ENCODE measurements at places on chromosomes 4 and X. TPM values are rescaled to one million over a fixed set of nuclear protein-coding genes. Genes with fewer than 3 reads are reported as not detected.

KDR gene
- 44.1 TPM for total RNA-seq

GRIA3 gene
- 2.3 TPM for total RNA-seq

KIAA0232 gene
- 36.5 TPM for total RNA-seq

NHS gene
- total RNA-seq: 6.0 TPM

EXOC1L gene
- not detected for total RNA-seq

ALB gene
- 0.59 TPM for total RNA-seq

TRIM60 gene
- total RNA-seq: not detected

MGARP gene
- 0.34 TPM for total RNA-seq

FGG gene
- total RNA-seq: 2.5 TPM

POF1B gene
- 1.5 TPM for total RNA-seq

DIAPH2 gene
- total RNA-seq: 18.0 TPM

VCX2 gene
- not detected for total RNA-seq

CENPVL1 gene
- total RNA-seq: 0.31 TPM

NPNT gene
- 68.6 TPM for total RNA-seq

SERPINA7 gene
- not detected for total RNA-seq

SMIM10 gene
- 4.0 TPM for total RNA-seq

CD38 gene
- total RNA-seq: not detected

EMCN gene
- 4.3 TPM for total RNA-seq

MAGEA12 gene
- not detected for total RNA-seq

BCORL1 gene
- 28.9 TPM for total RNA-seq

CXCL8 gene
- 8.8 TPM for total RNA-seq

SUV39H1 gene
- total RNA-seq: 6.3 TPM

BEX1 gene
- 12.2 TPM for total RNA-seq

USP51 gene
- total RNA-seq: 5.1 TPM

NCBP2L gene
- total RNA-seq: not detected

TNIP2 gene
- total RNA-seq: 23.8 TPM

BST1 gene
- total RNA-seq: 0.58 TPM

CXorf49 gene
- total RNA-seq: not detected

ACE2 gene
- total RNA-seq: 0.59 TPM

TMEM31 gene
- total RNA-seq: 0.74 TPM

SLC16A2 gene
- 15.0 TPM for total RNA-seq

GPM6B gene
- total RNA-seq: 7.0 TPM

HSD17B13 gene
- total RNA-seq: 0.16 TPM

CYTL1 gene
- total RNA-seq: 13.9 TPM

CT45A2 gene
- not detected for total RNA-seq

MAGEB2 gene
- total RNA-seq: not detected

ZNF81 gene
- total RNA-seq: 12.5 TPM

HTR2C gene
- 1.1 TPM for total RNA-seq

ATOH1 gene
- not detected for total RNA-seq

LRBA gene
- total RNA-seq: 61.8 TPM

RBMXL3 gene
- total RNA-seq: not detected

SSX4 gene
- not detected for total RNA-seq

EVC2 gene
- total RNA-seq: 17.1 TPM

DRD5 gene
- total RNA-seq: 0.09 TPM

PCDH19 gene
- total RNA-seq: 6.8 TPM

INTS6L gene
- 31.7 TPM for total RNA-seq

CTAG1B gene
- not detected for total RNA-seq

CFAP97 gene
- total RNA-seq: 29.2 TPM

TMEM164 gene
- total RNA-seq: 42.5 TPM

SOWAHB gene
- total RNA-seq: 1.2 TPM

SMR3A gene
- total RNA-seq: not detected

ARHGAP6 gene
- 5.3 TPM for total RNA-seq

RTL9 gene
- total RNA-seq: 0.47 TPM

PSAPL1 gene
- not detected for total RNA-seq

TCP11X2 gene
- not detected for total RNA-seq

SULT1E1 gene
- total RNA-seq: 118 TPM

ESX1 gene
- not detected for total RNA-seq
